Stimulated activated CD8-positive, alpha-beta memory T cell treated with anti-CD3 and anti-CD28 coated beads, Interleukin-4, amount 100 ng/mL, for 1 hour (primary cell): ENCODE measurements at places on chromosomes 13 and 19.

- DNase-seq: no peak
Observed at GRCh38 chr19:18904334-18905057, 8.5 kb upstream of the CERS1 start.

GRCh38 chr13:99269627-99270241, 11.6 kb upstream of the GPR18 start:
- DNase-seq: no peak

DNA sequence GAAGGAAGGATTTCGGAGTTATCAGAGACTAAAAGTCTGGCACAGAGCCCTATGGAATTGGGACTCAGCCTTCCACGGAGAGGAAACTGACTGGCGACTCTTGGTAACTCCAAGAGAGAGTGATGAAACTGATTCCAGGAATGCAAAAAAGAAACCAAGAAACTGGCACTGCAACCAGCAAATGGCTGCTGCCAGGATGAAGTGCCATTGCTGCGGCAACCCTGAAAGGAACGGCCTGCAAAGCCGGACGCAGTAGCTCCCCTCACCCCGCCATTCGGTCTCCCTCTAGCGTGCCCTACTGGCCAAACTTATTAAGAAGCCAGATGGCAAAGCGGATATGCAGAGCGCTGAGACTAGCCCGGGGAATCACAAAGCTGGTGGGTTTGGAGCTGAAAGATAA, 236.0 kb downstream of the PCDH9 start:
- no peak for DNase-seq

DNA sequence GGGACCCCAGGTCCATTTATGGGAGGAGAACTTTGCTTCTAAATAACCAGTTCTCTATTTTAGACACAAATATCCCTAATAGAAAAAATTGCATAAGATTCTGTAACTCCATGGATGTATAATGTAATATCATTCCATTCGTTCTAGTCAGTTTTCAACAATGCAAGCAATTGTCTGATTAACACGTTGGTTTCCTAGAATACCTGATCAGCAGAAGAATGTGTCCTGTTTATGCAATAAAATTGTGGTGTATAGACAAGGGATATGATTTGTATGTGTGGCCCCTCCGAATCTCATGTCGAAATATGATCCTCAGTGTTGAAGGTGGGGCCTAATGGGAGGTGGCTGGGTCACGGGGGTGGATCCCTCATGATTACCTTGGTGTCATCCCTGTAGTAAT, 62.1 kb downstream of the RUBCNL start:
- DNase-seq: no peak

GRCh38 chr13:60788156-60788829, 391.3 kb downstream of the TDRD3 start:
- DNase-seq: no peak

GRCh38 chr13:85698256-85698655, 101.0 kb downstream of the SLITRK6 start:
- DNase-seq: no peak

GRCh38 chr13:27920677-27921420, 1.0 kb downstream of the PDX1 start:
- no peak for DNase-seq

DNA sequence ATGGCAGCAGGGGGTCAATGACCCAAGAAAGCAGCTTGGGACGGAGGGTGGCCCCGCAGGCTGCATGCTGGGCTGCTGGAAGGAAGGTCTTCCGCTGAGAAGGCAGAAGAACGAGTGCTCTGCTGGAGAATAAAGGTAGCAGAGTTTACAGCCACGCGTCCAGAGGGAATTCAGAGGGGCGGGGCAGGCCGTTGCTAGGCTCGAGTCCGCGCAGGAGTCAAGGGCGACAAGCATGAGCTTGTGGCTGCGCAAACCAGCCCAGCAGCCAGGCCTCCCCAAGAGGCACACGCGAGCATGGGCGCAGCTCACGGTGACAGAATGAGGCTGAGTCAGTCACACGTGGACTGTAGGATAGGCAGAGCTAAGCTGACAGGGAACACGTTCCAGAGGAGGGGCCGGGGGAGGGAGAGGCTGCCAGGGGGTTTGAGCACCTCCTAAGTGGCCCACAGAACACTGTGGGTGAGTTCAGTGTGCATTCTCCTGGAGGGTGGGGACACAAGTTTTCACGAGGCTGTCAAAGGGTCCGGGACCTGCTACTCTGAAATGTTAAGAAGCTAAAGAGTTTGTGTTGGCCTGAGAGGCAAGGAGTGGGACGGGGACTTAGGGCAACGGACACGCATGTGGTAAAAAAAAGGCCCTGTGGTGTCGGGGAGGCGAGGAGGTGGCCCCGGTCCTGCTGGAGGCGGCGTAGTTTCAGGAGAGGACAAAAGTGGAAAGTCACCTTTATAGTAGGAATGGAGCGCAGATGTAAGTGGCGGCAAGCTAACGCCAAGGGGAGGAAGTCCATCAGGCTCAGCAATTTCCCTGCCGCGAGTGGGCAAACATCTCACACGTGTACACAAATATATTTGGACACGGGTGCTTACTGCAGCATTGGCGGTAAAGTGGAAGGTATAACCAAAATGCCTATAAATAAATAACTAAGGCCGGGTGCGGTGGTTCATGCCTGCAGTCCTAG, 17.7 kb downstream of the RFX2 start:
- DNase-seq: no peak

DNA sequence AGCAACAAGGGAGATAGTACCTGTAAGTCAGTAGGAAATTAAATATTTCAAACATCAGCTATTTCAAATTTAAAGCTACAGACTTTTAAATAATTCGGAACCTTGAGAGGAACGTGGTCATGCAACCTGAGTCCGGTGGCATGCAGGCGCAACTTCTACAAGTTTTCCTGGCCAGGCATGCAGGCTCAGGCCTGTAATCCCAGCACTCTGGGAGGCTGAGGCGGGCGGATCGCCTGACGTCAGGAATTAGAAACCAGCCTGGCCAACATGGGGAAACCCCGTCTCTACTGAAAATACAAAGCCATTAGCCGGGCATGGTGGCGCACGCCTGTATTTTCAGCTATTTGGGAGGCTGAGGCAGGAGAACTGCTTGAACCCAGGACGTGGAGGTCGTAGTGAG, 2.2 kb upstream of the ZNF701 start:
- no peak for DNase-seq

- DNase-seq: peak; percentile 75
Observed at GRCh38 chr13:114128624-114129522, 3.5 kb downstream of the RASA3 start.

DNA sequence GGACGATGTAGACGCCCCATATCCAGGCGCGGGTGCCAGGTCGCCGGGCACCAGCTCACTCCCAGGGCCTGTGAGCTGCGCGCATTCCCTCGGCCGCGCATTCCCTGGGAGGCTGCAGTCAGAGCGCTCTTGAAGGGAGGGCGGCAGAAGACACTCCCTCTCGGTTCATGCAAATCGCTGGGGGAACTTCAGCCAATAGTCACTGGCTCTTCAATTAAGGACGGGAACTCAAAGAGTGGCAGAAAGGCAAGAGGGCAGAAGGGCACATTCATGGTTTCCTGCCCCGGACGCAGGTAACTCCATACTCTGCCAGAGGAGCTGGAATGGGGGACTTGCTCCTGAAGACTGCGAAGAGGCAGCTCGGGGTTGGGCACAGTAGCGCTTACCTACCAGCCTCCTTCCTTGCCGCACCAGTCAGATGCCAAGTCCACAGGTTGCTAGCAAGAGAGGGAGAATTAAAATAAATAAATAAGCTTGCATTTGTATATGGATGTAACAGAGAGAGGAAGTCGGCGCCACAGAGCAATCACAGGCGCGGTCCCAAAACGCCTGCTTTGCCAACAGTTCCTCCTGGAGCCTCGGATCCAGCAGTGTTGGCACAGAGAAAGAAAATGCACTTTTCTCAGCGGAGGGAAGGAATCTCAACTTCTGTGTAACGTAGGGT, 459 bp downstream of the PCDH20 start:
- no peak for DNase-seq

DNA sequence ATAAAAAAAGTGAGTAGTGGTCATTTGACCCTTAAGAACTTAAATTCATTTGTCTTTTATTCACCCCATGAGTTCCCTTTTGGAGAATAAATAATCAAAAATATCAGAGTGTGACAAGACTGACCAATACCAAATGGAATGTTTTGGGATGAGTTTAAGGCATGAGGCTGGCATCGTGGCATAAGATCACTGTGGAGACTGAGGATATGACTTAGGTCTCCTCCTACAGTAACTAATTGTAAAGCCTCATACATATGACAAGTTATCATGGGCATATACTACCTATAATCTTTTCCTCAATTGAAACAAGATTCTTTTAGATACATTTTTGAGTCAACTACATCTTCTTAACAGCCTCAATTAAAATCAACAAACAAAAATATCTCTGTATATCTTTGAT, 782.0 kb downstream of the SLITRK1 start:
- DNase-seq: no peak

DNA sequence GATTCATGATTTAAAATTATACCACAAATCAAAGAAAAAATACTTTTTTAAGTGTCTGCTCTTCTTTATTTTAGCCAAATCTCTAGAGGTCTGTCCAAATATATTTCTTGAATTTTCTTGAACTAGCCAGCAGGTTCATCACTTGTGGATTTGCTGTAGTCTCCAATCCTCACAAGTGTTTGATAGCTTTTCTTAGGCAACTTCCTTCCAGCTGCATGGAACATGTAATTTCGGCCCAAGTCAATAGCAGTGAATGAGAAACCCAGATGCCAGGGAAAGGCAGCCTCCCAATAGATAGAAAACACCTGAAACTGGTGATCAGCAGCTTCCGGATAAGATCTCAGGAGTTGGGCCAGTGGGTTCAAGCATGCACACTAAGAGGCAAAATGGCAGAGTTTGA, 15.6 kb upstream of the RNASEH2B start:
- DNase-seq: no peak

DNA sequence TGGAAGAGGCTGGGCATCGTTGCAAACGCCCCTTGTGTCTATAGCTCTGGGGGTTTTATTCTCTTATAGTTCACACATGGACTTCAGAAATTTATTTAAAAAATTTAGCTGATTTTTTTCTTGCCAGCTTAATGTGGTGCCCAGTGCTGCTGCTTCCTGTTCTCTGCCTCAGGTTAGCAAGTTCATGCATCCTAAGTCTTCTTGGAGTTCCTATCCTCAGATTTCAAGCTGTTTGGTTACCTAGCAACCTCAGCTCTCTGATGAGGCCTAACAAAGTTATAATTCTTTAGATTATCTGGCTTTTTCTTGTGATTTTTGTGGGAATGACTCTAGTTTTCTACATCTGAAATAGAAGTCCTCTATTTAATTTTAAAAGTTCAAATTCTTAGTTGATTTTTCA, 250.9 kb downstream of the MAB21L1 start:
- no peak for DNase-seq

GRCh38 chr13:75617230-75617629, 18.9 kb upstream of the LMO7 start:
- no peak for DNase-seq

DNA sequence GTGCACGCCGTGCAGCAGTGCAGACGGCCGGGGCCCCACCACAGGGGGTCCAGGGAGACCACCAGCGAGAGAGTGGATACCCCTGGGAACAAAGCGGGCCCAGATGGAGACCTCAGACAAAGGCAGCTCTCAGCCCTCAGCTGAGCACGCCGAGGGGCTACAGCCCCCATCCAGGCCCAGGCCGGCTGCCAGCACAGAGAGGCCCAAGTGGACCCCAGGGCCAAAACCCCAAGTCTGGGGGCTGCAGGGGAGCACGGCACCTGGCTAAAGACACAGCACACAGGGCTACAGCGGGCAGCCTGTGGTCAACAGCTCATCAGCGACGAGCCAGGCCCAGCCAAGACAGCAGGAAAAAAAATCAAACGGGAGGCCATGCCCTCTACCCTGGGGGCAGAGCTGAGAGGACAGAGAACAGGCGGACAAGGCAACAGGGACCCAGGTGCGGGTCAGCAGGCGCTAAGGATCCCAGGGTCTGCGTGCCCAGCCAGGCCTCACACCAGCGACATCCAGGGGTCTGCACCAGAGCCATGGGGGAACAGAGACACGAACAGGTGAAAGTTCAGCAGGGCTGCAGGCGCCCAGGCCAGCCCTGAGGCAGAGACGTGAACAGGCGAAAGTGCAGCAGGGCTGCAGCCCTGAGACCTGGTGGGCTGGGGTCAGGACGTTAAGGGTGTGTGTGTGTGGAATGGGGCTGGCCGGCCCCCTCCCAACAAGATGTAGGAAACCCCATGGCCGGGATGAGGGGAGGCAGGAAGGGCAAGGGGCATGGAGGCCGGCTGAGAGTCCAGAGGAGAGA, 34.3 kb downstream of the RASA3 start:
- DNase-seq: no peak

GRCh38 chr13:96075953-96076543, 13.9 kb upstream of the HS6ST3 start:
- no peak for DNase-seq

DNA sequence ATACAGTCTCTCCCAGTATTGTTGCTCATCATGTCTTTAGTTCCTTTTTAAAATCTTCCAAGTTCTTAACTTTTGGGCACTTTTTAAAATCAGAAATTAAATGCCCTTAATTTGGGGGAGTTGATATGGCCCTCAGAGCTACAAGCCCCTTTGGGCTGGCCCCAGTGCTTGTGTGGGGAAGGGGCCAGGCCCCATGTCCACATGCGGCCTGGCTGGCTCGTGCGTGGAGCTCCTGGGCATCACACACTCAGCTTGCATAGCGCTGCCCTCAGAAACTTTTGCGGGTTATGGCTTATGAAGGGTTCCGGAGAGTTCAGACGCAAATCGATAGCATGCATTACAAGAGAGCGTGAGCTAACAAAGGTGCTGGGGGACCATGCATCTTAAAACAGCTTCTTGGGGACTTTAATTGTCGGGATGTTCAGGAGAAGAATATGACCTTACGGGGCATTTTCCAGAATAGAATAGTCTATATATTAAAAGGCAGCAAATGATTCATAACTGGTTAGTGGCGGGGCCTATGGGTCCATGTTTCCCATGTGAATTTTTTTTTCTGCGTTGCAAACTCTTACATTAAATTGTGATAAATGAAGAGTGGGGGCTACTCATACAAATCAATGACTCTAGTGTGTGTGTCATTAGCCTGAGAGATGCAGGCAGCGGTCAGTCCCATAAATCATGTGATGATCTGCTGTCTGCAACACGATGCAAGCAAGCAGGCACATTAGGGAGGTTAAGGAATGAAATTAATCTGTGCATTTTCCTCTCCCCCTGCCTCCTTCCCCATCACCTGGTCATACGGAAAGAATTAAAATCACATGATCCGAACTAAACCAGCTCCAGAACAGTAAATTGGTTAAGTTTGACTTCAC, 185.8 kb upstream of the TSHZ3 start:
- no peak for DNase-seq

- no peak for DNase-seq
Observed at GRCh38 chr13:113451951-113452421, 1.3 kb downstream of the ADPRHL1 start.

GRCh38 chr13:33199289-33199850, 86.2 kb downstream of the STARD13 start:
- DNase-seq: no peak

GRCh38 chr13:62085337-62086229, 669.9 kb upstream of the PCDH20 start:
- DNase-seq: no peak

DNA sequence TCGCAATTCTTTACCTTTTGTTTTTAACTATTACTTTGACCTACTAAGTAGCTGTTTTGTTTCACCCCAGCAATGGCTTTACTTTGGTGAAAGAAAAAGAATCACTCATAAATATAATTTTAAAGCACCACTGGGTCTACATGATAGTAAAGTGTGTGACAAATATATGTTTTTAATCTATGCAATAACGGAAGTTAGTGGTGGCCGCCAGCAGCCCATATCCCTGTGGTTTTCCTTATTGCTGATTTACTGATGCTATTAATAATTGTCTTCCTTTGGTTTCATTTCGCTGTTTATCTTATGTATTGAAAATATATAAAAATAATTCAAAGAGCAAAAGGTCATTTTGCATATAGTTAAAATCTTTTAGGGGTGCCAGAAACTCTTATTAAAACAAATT, 491.3 kb downstream of the DIAPH3 start:
- no peak for DNase-seq

GRCh38 chr13:110616103-110617101, 1.1 kb downstream of the NAXD start:
- DNase-seq: no peak
